ENCODE measurements at places on chromosomes 4 and X. TPM values are rescaled to one million over a fixed set of nuclear protein-coding genes. Genes with fewer than 3 reads are reported as not detected.

Gene FAM236A
- not detected for total RNA-seq

- no peak for DNase-seq
Measured at GRCh38 chr4:170089274-170089667, 485 bp downstream of the AADAT start.

- no peak for DNase-seq
Measured at GRCh38 chrX:123918106-123918721, 43.3 kb upstream of the STAG2 start.

GRCh38 chr4:1595789-1596325 lies 88.3 kb downstream of the FAM53A start:
- no peak for DNase-seq

- no peak for DNase-seq
Measured at GRCh38 chr4:165208741-165209388, 1.5 kb downstream of the KLHL2 start.

GRCh38 chr4:156362581-156362980 lies 408.9 kb upstream of the CTSO start:
- no peak for DNase-seq

DNA sequence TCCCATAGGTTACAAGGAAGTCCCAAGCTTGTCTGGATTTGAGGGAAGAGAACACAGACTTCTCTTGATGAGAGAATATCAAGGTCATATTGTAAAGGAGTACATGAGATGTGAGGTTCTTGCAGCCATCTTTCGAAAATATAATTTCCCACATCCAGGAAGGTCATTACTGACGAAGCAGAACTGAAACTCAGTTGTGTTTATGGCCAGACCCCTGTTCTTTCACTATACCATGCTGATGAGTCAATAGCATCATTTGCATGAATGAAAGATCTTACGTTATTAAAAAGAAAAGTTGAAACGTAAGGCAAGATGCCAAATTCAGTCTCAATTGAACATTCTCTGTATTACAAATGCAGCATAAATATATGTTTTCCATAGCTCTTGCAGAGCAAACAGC lies 14.2 kb upstream of the CCDC149 start:
- no peak for DNase-seq

DNA sequence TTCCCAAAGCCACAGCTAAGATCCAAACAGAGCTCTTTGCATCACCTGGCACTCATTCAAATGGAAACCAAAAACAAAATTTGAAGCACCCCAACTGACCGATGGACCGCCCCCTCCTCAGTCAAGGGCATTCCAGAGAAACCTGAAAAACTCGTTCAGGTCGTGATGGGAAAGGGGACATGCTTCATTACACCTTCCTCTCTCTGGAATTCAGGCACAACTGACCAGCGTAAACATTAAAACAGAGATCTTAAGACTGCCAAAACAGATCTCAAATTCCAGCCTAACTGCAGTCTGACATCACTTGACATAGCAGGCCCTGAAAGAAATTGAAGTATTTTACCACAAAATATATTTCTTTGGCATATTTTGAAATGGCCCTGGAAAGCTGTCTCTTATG lies 28.5 kb downstream of the PTTG2 start:
- DNase-seq: no peak

DNA sequence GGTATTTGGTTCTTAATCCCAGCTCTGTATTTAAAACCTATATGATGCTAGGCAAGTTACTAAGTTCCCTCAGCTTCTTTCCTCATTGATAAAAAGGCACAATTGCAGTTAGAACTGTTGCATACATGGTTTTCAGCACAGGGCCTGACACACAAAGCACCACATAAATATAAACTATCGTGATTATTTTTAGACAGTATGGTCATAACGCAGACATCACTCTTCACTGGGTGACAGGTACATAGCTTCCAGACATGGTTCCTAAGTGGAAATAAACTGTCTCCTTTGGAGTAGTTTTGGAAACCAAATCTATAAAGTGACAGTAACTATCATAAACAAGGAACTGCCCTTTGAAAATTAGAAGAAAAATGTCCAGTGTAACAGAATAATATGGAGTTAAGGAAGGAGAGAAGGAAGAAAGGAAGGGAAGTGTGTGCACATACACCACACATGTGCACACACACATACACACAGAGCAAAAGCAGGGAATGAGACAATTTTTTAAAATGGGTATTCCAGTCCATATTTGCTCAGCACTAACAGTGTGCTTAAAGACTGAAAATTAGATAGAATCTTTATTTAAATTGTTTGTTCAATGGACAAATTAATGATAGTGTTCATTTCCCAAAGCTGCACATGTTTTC lies 12.5 kb upstream of the G3BP2 start:
- no peak for DNase-seq

GRCh38 chr4:30295652-30296051 lies 424.5 kb upstream of the PCDH7 start:
- no peak for DNase-seq

DNA sequence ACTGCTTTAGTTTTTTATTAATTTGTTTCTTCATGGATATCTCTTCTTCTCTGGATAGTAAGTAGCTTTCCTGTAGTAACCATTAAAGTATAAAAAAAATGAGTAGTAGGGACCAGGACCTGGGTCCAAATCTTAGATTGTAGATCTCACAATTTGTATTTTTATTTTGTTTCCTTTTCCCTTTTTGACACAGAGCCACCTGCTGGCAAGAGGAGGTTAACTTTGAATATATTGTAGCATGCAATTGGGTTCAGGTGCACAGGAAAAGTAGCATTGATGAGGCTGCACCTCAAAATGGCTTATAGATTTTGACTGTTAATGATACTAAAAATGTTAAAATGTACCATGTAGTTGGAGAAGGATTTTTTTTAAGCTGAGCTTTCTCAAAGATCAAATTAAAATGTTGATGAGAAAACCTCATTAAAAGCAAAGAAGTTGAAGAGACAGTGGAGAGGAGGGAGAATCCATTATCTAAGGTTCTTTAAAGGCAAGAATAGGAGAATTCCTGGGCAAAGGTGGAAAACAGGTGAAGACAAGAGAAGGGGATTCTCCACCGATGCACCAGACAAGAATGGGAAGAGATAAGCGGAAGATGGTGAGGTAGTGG lies 48.3 kb upstream of the HPGDS start:
- DNase-seq: peak; percentile 40

DNA sequence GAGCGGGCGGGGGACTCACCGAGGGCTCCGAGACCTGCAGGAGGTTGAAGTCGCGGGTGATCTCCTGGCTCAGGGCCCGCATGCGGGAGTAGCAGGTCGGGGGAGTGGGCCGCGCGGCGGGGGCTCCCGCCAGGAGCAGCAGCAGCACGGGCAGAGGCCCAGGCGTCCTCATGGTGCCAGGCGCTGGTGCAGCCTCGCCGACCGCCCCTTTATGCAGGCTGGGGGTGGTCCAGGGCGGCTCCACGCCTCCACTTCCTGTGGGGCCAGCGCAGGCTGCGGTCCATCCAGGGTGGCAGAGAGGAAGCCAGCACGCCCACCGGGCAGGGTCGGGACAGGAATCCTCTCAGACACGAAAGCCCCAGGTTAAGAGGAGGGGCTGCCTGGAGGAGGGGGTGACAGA lies at the start of gene CYTL1:
TSS of gene CYTL1 (minus strand) at position 185 of the 400 bp plus-strand sequence. CDS start at position 172, 13 bp downstream.
- DNase-seq: no peak

- DNase-seq: no peak
Measured at GRCh38 chr4:158208963-158209640, 1.2 kb upstream of the TMEM144 start.

DNA sequence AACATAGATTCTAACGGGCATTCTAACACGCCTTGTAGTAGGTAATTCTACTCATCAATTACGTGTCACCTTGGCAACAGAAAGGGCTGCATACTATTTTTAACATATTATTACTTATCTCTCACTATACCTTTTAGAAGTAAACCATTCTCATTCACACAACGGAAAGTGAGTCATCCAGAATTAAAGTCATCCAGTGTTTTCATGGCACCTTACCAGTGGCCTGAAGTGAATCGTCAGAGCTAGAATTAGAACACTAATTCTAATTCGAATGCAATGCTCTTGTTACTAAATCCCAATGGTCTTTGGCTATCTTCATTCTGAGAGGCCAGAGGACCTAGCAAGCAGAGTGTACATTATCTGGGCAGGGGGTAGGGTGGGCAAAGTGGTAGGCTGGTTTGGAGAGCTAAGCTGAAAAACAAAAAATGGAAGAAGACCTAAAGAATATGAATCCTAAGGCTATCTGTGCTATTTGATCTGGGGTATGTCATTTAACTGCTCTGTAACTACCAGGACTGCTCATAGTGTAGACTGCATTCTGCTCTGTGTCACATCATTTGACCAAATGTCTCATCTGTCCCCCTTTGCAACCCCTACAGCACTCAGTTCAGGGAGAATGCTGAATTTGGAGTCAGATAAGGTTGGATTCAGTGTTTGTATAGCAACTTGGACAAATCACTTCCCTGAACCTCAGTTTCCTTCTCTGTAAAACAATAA lies 96.5 kb downstream of the HDAC8 start:
- DNase-seq: no peak

Measured in CD4-positive, CD25-positive, alpha-beta regulatory T cell (primary cell).